ENCODE measurements at places on chromosomes 2 and 18.

- DNase-seq: no peak
Measured at GRCh38 chr2:150426724-150427123, 60.7 kb downstream of the RND3 start.

GRCh38 chr2:36698993-36699392 is 2.5 kb downstream of the VIT start:
- no peak for DNase-seq

GRCh38 chr18:58699551-58699950 is 28.3 kb downstream of the MALT1 start:
- no peak for DNase-seq

DNA sequence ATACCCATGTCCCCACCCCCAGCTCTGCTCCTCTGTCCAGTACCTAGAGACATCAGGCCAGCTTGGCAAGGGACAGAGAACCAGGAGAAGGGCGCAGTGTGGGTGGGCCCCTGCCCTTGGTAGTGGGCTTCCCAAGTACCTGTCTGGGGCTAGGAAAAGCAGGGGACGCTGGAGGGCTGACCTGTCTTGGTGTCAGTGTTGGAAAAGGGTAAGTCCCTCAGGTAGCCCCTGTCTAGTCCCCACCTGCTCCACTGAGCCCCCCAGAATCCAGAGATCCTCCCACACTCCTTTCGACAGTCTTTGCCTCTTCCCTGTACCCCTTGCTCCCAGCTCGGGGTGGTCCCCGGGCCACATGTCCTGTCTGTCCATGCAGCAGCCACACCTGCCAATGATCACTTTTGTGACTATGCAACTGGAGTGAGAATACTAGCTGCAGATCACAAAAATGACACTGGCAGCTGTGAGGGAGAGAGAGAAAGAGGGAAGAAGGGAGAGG is 14.6 kb downstream of the DNAJB2 start:
- DNase-seq: no peak

DNA sequence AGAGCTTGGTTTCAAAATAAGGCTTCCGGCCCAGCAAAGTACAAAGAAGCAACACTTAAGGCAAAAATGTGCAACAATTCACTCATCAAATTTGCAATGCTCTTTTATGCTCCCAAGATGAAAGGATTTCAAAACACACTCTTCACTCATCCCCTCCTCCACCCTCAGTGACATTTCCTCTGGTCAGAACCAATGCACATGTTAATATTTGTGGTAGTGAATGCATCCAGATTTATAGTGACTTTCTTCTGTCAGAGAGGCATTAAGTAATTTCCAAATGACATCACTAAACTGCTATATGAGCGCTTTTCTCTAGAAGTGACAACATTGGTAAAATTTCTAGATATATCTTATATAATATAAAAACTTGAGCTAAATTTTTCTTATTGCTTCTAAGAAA is 800.4 kb downstream of the NRXN1 start:
- DNase-seq: no peak

DNA sequence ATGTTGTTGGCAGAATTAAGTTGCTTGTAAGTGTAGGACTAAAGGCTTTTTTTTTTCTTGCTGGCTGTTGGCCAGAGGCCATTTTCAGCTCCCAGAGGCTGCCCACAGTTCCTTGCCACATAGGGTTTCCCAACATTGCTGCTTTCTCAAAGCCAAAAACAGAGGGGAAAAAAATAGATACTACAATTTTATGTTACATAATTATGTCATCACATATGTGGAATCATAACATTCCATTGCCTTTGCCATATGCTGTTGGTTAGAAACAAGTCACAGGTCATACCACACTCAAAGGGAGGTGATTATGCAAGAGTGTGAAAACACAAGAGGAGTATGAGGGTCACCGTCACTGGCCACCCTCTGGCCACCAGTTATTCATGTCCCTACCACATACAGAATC is 154.5 kb downstream of the RTN4 start:
- no peak for DNase-seq

GRCh38 chr2:68689553-68690537 is 44.8 kb upstream of the ARHGAP25 start:
- DNase-seq: peak; percentile 2

DNA sequence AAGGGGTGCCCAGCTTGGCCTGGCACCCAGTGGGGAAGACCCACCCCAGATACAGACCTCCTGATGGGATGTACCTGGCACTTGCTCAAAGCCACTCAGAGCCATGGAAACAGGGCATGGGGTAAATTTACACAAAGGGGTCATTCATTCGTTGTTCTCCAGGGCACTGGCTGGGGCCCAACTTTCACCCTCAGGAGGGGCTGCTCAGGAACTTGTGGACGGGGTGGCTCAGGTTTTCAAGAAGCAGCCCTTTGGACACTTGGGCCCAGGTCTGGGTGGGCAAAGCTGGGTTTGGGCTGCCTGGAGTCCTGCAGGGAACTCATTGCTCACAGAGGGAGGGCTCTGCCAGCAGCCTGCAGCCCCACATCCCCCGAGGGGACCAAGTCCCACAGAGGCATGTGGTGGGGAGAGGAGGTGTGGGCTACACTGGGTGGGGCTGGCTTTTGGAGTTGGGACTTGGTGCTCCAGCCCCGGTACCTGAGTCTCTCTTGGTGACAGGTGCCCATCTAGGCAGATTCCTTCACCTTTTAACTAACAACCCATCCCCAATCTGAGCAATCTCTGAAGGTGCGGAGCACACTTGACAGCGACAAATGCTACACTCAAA is 172.3 kb downstream of the CELF4 start:
- no peak for DNase-seq

GRCh38 chr2:23376972-23377371 is 8.0 kb upstream of the KLHL29 start:
- DNase-seq: no peak

DNA sequence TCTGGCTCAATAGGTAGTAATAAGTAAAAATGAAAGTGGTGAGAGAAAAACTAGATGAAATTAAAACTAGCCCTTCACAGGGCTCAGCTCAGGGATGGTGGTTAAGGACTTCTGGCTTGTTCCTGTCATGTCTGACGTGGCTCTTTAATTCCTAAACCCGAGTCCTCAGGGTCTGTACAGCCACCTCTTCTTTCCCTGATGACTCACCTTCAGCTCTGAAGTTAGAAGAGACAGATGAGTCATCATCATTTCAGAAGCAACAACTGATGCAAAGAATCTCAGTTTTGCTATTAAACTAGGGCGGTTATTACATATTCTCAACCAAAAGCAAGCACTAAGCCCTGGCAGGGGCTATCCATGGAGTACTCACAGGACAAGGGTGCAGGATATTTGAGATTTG is 24.0 kb upstream of the ITGB6 start:
- no peak for DNase-seq

DNA sequence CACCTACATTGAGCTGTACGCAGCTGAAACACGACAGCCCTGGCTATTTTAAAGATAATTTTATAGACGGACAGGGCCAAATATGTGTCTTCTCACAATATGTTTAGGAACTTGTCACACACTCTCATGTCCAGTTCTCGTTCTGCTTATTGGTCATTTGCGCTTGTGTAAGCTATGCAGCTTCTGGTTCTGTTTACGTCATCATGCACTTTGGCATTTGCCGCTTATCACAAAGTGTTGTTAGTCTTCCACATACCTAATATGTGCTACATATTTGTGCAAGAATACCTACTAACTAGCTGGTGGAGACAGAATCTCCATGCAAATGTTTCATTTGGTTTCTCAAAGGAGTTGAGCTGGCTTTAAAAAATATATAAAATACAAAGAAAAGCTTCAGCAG is 7.5 kb upstream of the ZNF516 start:
- DNase-seq: no peak

DNA sequence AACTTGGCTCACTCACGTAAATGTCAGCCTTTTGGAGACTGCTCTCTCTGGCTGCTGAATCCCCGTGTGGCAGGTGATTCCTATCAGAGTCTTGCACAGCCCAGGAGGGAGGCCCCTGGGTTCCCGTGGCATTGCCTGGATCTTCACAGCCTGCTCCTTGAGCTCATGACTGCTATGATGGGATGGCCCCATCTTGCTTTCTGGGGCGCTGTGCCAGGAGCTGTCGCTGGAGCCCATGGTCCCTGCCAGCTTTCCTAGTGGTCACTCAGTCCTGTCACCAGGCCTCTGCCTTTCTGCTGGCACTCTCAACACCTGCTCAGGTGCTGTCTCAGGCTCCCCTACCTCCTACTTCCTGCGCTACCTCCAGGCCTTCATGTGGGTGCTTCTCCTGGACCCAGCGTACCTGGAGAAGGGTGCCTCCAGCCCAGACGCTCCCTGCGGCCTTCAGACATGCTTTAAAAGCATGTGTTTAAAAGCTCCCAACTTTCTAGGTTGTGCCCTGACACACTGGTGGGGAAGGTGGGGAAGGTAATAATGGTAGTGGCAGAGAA is 110.1 kb downstream of the MCFD2 start:
- no peak for DNase-seq

GRCh38 chr18:22285361-22286140 is 116.2 kb downstream of the GATA6 start:
- DNase-seq: no peak

DNA sequence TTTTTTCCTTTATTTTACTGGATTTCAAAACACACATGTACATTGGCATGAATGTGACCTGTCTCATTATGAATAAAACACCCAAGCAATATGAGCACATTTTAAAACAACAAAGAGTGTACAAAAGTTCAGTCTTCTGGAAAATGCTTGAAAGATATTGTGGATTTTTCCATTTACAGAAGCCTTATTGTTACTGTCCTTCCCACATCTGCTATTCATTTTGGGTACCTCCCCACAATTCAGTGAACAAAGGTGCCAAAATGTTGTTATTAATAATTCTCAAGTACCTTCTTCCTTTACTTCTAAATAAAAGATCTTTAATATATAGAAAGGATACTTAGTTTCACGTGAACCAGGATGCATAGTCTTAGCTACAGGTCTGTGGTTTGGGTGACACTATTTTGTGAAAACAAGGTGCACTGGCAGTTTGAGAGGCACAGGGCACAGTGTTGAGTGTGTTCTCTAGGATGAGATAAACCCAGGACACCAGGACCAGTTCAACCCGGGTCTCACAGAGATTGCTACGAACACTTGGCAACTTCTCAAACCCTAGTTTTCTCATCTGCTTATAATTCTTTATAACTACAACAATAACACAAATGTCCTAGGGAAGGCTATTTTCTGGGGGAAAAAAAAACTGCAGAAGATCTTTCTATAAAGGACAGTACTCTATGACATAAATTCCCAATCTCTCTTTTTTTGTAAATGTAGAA is 84.5 kb upstream of the GALNT5 start:
- DNase-seq: no peak

DNA sequence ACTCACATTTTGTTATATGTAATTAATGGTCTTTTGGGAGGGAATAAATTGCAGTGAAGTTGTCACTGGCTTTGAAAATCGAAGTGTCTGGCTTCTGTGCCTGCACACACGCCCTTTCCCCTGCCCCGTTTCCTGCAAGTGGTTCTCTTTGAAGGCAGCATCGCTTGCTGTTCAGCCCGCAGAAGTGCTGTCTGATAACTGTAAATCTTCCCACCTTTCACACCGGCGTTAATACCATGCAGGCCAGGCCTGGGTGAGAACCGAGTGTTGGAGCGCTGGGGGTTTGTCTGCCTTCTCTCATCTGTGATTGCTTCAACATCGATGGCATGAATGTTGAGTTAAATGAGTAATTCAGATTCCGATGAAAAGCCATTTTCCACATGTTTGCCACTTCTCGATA is 37.9 kb upstream of the RPL31 start:
- no peak for DNase-seq

DNA sequence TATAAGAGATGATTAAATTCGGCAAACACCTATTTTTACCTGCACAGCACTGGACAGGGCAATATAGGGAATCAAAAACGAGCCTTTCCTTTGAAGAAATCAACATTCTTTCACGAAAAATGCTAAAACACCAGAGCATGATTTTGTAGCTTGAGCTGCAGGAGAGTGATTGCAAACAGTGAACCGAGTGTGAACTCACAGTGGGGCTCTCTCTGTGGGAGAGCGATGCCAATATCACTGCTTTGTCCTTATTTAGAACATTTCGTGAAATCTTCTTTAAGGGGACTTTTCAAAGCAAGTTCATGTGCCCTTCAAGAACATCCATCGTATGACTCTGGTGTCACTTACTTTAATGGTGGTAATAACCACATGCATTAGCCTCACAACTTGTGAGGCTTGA is 238.8 kb downstream of the CD226 start:
- no peak for DNase-seq

GRCh38 chr2:34037157-34037556 is 438.1 kb upstream of the FAM98A start:
- no peak for DNase-seq

- no peak for DNase-seq
Measured at GRCh38 chr2:109613081-109613921, 465 bp downstream of the SEPTIN10 start.

DNA sequence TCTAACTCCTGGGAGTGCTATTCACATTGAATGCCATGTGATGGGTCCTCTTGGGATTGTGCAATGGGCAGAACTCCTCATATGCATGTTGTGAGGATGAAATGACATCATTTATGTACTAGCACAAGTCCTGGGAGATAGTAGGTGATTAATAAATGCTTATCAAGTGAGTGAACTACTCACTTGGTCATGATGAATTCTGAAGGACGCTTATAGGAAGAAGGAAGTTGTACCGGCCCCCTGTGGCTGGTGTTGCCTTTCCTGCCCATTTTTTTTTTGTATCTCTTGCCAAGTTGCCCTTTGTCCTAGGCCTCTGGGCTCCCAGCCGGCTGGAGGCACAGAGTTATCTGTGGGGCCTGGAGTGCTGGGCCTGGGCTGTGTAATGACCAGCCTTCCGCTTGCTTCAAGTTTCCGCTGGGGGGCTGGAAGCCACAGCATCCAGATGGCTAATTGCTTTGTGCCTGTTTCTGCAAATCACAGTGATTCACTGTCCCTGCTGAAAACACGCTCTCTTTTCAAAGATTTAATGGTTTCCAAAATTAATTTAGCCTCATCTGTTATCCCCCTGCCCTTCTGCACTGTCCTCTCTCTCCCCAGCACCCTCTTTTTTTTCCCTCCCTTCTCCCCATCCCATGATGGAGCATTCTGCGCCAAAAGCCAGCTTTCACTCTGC is 33.7 kb upstream of the MRPL33 start:
- DNase-seq: no peak

DNA sequence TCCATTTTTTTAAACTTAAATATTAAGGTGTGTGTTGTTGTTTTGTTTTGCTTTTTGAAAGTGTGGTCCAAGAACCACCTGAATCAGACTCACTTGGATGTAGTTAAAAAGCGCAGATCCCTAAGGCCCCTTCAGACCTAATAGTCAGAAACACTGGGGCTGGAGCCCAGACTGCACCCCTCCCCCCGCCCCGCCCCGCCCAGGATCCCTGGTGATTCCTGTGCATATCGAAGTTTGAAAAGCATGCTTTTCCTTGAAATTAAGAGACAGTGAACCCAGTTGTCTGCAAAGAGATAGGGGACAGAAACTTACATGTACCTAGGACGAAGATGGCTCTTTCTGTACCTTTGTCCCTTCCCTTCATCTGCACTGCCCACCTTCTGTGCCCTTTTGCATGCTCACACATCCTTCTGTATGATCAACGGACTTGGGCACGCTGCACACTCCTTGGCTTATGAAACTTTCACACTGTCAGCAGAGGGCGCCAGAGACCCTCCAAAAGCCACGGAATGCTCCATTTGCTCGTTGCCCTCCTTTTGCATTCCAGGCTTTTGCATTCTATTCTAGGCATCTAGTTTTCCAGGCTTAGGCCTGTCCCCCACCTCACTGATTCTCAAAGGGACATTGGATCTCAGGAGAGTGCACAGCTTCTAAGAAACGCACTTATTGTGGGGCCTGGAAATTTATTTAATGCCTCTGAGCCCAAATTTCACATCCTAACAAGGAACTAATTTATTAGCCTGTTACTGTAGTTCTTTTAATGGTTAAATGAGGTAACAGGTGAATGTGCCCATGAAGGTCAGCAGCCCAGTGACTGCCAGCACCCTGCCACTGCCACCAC is 32.8 kb upstream of the SLC14A1 start:
- DNase-seq: peak; percentile 78

All from CD4-positive, alpha-beta T cell treated with Interleukin-21 for 1 hour (primary cell).